ENCODE measurements at places on chromosomes 6 and 20.

GRCh38 chr6:30741789-30742315 lies 635 bp downstream of the FLOT1 start:
- no peak for DNase-seq

- DNase-seq: peak; percentile 16
Observed at GRCh38 chr6:1024587-1024986, 287.3 kb upstream of the FOXQ1 start.

DNA sequence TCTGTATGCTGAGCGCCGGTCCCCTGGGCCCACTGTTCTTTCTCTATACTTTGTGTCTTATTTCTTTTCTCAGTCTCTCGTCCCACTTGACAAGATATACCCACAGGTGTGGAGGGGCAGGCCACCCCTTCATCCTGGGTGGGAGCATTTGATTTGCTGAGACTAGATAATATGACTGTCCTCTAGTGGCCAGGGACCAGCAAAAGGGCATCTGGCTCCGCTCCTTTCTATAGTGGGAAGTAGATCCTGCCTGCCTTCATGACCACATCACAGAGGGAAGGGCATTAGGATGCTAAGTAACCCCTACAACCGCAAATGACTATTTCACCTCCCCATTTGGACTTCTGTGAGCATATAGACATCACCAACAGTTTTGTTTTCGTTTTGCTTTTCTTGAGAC lies 64.5 kb downstream of the TRMT6 start:
- no peak for DNase-seq

GRCh38 chr6:74289884-74290283 lies 593.9 kb downstream of the CD109 start:
- DNase-seq: no peak

- DNase-seq: no peak
Observed at GRCh38 chr20:63759377-63759901, 19.9 kb downstream of the SLC2A4RG start.

- DNase-seq: peak; percentile 38
Observed at GRCh38 chr20:4026093-4026601, 10.8 kb upstream of the RNF24 start.

DNA sequence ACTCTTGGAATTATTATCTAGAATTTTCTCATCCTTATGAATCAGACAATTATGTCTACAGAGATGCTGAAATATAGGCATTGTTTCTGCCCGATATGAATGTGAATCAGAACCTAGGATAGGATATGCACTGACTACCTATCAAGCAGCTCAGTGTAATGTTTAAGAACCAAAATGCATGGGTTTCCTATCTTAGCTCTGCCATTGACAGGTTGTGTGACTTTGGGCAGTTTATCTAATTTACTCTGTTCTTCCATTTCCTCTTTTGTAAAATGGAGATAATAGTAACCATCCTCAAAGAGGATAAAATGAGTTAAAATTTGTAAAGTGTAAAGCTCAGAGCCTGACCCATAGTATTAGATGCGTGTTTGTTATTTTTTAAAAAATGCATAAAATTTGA lies 10.2 kb upstream of the AIG1 start:
- no peak for DNase-seq

GRCh38 chr6:35341557-35341956 lies 801 bp upstream of the PPARD start:
- DNase-seq: no peak

DNA sequence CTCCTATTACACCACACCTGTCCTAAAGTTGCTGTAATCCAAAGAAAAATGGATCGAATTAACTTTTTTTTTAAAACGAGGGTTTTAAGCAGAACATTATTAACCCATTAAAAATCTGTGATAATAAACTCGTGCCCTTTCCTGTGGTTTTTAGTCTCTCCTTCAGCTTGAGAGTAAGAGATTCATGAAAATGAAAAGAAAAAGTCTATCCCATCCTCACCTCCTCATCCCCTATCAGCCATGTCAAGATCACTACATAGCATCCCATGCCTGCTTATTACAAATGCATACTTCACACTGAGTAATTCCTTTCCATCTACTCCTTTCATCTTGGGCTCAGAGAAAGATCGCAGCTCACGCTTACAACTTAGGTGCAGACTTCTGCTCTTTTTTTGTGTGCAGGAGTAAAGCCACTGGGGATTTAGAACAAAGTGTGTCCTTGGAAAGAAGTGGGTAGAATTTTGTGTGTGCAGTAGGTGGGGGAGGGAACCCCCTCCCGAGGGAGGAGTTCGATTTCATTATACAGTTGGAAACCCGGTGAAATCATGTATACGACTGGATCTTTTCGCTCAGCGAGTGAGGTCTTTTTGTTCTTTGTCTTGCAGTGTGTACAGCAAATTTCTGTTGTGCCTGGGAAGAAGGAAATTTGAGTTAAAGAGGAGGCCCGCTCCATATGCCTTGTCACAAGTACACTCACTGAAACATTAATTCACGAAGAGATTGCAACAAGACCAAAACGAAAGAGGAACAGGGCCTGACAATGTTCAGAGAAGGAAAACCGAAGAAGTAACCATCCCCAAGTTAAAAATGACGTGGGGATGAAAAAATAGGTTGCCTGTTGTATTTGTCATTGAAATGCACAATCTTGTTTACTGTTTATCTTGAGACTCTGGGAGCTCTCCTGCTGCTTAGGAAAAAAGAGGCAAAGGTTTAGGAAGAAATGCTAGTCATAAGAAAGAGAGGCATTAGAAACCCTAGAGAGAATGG lies 146.5 kb upstream of the ZNF217 start:
- DNase-seq: peak; percentile 19

DNA sequence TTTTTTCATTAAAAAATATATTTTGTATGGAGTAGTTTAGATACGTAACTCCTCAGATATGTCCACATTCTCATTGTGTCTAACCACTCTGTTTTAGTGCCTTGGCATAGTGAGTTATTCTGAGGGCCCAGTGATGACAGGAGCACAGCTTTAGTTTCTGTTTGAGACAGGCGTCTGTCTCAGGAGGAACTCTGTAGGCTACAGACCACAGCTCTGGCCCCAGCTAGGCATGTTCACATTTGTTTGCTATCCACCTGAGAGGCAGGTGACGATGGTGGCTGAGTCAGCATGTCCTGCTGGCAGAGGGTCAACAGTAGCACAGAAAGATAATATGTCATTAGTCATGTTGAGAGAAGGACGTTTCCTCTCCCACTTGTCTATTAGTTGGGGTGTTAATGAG lies 16.3 kb downstream of the LRRC1 start:
- DNase-seq: no peak

- DNase-seq: no peak
Observed at GRCh38 chr6:162778603-162779002, 50.8 kb downstream of the PACRG start.

DNA sequence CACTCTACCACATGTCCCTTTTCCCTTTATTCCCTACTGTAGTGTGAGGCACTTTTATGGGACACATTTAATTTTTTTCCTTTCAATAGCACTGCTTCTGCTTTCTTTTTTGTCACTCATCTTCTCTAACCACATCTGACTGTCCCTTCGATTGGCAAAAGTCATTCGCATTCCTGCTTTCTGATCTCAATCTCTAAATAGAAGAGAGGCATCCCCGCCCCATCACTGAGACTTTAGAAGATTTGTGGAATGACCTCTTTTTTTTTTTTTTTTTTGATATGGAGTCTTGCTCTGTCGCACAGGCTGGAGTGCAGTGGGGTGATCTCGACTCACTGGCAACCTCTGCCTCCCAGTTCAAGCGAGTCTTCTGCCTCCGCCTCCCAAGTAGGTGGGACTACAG lies 9.1 kb downstream of the ZNF292 start:
- no peak for DNase-seq

GRCh38 chr6:97989451-97989850 lies 706.4 kb upstream of the MMS22L start:
- DNase-seq: no peak

DNA sequence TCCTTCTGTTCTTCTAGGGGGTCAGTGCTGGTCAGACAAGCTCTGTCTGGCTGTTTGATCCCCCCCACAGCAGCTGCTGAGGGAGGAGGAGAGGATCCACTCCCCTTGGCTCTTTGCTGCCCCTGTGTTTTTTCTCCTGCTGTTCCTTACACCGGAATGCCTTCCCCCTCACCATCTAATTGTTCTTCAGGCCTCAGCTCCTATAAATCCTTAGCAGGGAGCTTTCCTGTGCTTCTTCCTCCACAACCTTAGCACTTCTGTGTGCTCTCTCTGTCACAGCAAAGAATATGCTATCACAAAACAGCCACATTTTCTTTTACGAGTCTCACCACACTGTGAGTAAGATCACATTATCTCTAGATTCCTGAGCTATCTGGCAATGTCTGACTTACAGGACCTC lies 196.6 kb downstream of the OTOR start:
- no peak for DNase-seq

DNA sequence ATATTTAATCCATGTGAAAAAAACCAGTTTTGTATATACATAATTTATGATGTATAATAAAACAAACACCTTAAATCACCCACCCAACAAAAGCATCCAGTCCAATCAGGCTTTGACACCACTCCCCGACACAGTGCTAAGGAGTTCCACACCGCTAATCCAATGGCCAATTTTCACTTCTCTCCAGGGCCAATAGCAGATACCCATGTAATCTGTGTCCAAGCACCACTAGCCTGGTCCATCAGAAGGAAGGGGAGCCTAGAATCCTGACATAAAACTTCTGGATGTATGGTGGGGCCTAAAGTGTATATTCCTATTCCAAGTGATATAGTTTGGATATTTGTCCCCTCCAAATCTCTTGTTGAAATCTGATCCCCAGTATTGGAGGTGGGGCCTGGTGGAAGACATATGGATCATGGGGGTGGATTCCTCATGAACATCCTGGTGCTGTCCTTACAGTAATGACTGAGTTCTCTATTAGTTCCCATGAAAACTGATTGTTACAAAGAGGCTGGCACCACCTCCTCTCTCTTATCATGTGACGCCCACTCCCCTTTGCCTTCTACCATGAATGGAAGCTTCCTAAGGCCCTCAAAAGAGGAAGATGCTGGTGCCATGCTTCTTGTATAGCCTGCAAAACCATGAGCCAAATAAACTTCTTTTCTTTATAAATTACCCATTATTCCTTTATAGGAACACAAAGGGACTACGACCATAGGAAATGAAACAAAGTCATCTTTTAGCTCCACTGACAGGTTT lies 20.8 kb downstream of the RALGAPA2 start:
- no peak for DNase-seq

GRCh38 chr20:5971203-5971602 lies 20.8 kb downstream of the MCM8 start:
- DNase-seq: no peak

DNA sequence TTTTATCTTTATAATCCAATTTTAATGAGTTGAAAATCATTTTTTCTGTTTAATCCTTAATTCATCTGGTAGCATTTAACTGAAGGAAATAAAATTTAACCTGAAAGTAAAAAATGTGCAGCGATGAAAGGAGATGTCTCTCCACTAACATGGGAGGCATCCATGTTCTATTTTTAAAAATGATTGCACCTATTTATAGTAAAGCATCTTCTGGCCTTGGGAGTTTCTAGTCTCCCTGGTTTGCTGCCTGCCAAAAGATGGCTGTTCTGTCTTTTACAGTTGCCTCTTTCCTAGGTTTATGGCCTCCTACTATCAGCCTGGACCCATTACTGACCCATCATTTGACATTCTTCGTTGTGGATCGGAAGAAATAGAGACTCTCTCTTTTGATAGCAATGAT lies 143.0 kb downstream of the B3GAT2 start:
- no peak for DNase-seq

GRCh38 chr20:10604865-10605440 lies 68.8 kb downstream of the JAG1 start:
- DNase-seq: no peak

- DNase-seq: no peak
Observed at GRCh38 chr6:110714143-110714542, 101.1 kb downstream of the CDK19 start.

GRCh38 chr20:13384132-13384531 lies 163.1 kb downstream of the ISM1 start:
- no peak for DNase-seq

- DNase-seq: no peak
Observed at GRCh38 chr6:157656437-157656997, 166.5 kb upstream of the SNX9 start.

- no peak for DNase-seq
Observed at GRCh38 chr6:69917834-69918233, 51.5 kb downstream of the COL19A1 start.

- DNase-seq: peak; percentile 70
Observed at GRCh38 chr20:23257848-23258746, 92.5 kb upstream of the NXT1 start.

DNA sequence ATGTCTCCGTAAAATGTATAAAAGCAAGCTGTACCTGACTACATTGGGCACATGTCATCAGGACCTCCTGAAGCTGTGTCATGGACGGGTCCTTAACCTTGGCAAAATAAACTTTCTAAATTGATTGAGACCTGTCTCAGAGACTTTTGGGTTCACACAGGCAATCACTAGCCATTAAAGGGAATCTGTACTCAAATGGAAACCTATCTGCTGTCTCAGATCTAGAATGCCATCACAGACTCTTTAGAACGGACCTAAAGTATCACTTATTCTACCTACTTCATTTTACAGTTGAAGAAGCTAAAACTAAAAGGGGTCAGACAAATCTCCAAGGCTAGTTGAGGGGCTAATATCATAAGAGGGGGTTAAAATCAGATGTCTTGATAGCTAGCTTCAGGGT lies 11.1 kb downstream of the SAMD3 start:
- no peak for DNase-seq

- no peak for DNase-seq
Observed at GRCh38 chr20:52963131-52963530, 9.0 kb upstream of the TSHZ2 start.

DNA sequence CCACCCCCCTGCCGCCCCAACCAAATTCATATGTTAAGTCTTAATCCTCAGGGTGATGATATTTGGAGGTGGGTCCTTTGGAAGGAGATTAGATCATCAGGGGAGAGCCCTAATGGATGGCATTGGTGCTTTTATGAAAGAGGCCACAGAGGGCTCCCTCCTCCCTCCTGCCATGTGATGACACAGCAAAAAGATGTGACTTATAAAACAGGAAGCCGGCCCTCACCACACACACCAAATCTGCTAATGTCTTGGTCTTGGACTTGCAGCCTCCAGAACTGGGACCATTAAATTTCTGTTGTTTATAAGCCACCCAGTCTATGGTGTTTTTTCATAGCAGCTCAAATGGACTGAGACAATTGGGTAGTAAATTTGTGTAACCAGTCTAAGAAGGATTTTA lies 176.3 kb downstream of the ADGRG6 start:
- no peak for DNase-seq

All from GF-D8 (cell line).